ENCODE measurements at places on chromosomes 5 and 9. TPM values are rescaled to one million over a fixed set of nuclear protein-coding genes. Genes with fewer than 3 reads are reported as not detected.

SEMA4D gene
- 29.8 TPM for total RNA-seq

- H3K27ac ChIP-seq: no peak overlapping the region
- no peak for DNase-seq
- no peaks in the 10 kb centered on the region for H3K36me3 ChIP-seq
Measured at GRCh38 chr9:73037613-73038012, 84.8 kb upstream of the ALDH1A1 start.

SMC2 gene
- 7.0 TPM for total RNA-seq

GRCh38 chr5:35488791-35489190 lies 128.9 kb upstream of the SPEF2 start:
- H3K36me3 ChIP-seq: no peaks in the 10 kb centered on the region
- no peak overlapping the region for H3K4me3 ChIP-seq
- no peaks in the 10 kb centered on the region for H3K27me3 ChIP-seq
- no peaks in the 10 kb centered on the region for H3K4me1 ChIP-seq
- H3K27ac ChIP-seq: no peak overlapping the region

- no peaks in the 10 kb centered on the region for H3K27me3 ChIP-seq
- peaks cover 6% of the 10 kb centered on the region for H3K4me1 ChIP-seq
- H3K36me3 ChIP-seq: no peaks in the 10 kb centered on the region
Measured at GRCh38 chr5:131776450-131776849, 20.4 kb downstream of the FNIP1 start.

- H3K27me3 ChIP-seq: no peaks in the 10 kb centered on the region
- no peaks in the 10 kb centered on the region for H3K36me3 ChIP-seq
- DNase-seq: no peak
Measured at GRCh38 chr9:9142001-9142400, 1342.4 kb upstream of the DMAC1 start.

- H3K27ac ChIP-seq: no peak overlapping the region
- no peak for DNase-seq
- no peaks in the 10 kb centered on the region for H3K4me1 ChIP-seq
- H3K36me3 ChIP-seq: peaks cover 3% of the 10 kb centered on the region
Measured at GRCh38 chr5:60896991-60897390, 47.9 kb downstream of the ERCC8 start.

DNA sequence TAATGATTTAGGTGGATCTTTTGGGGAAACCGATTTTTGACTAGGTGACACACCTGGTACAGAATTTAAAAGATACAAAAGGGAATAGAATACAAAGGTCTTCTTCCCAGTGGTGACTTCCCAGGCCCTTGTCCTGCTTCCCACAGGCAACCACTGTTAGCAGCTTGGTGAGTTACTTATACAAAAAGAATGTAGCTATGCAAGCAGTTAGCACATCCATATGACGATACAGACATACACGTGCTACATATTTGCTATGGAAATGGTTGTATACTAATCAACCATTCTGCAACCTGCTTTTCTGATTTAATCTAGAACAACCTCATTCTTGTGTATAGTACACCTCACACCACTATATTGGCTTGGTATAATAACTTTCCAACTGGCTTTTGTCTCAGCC lies 51.0 kb downstream of the OTULIN start:
- H3K4me1 ChIP-seq: no peaks in the 10 kb centered on the region
- H3K36me3 ChIP-seq: no peaks in the 10 kb centered on the region
- no peaks in the 10 kb centered on the region for H3K27me3 ChIP-seq
- H3K4me3 ChIP-seq: no peak overlapping the region
- no peak for DNase-seq

DNA sequence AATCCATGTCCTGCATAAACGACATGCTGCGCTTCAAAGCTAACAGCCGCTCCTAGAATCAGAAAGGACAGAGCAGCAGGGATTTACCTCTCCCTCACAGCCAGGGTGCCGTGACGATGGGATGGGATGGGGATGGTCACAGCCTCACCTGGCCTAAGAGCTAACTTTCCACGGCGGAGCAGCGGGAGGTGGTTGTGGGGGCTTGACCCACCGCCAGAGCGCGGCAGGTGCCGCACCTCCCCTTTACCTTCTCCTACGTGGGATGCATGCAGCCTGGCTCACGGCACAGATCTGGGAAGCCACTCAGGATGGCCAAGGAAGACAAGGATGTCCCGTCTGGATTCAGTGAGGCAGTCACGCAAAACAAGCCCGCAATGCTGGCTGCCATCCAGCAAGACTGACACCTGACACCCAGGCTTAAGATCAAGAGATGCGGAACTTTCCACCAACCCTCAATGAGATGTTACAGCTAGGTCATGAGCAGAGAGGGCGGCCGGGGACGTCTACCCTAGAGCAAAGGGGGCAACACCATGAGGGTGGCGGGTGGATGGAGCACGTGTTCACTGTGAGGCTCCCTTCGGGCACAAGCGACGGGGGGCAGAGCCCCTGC lies 5.8 kb downstream of the BRD9 start:
- no peak overlapping the region for H3K4me3 ChIP-seq
- peaks cover 7% of the 10 kb centered on the region for H3K4me1 ChIP-seq
- no peaks in the 10 kb centered on the region for H3K27me3 ChIP-seq
- H3K27ac ChIP-seq: no peak overlapping the region

OR1Q1 gene
- total RNA-seq: not detected

DNA sequence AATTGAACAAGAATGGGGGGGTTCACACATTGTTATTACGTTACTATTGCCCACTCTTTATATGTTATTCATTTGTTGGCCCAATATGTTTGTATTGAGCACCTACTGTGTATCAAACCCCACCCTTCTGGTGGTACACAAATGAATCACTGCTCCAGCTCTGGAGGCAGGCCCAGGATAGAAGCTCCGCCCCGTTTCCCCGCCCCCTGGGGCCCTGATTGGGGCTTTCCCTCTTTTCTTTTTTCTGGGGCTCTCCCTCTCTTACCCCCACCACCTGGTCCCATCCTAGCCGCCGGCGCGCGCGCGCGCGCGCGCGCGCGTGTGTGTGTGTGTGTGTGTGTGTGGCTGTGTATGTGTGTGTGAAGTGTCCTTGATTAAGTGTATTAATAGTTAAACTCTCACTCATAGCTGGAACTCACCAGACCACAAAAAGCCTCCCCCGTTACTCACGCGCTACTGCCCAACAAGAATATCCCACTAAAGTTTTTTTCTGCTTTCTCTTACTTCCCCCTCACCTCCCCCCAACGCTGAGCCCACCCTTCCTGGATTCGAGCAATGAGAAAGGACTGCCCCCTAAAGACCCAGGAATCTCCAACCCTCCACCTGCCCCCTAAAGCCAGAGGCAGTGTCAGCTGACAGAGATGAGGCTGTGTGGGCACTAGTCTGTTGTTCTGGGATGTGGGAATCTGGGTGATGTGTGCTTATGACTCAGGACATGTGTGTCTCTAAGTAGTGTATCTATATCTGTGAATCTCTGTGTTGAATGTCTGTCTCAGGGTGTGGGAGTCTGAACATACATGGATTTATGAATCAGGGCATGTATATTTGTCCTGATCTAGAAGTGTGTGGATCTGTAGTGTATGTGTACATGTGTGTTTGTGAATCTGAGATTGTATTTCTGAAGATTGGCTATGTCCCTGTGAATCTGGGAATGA lies 4.0 kb downstream of the CXXC5 start:
- H3K27ac ChIP-seq: peak overlapping the region; percentile 92
- no peaks in the 10 kb centered on the region for H3K27me3 ChIP-seq
- H3K36me3 ChIP-seq: no peaks in the 10 kb centered on the region
- H3K4me3 ChIP-seq: no peak overlapping the region
- H3K4me1 ChIP-seq: peaks cover 74% of the 10 kb centered on the region
